ENCODE measurements at places on chromosomes 2 and 18.

GRCh38 chr2:69299772-69300516, 87.1 kb downstream of the GFPT1 start:
- DNase-seq: no peak

DNA sequence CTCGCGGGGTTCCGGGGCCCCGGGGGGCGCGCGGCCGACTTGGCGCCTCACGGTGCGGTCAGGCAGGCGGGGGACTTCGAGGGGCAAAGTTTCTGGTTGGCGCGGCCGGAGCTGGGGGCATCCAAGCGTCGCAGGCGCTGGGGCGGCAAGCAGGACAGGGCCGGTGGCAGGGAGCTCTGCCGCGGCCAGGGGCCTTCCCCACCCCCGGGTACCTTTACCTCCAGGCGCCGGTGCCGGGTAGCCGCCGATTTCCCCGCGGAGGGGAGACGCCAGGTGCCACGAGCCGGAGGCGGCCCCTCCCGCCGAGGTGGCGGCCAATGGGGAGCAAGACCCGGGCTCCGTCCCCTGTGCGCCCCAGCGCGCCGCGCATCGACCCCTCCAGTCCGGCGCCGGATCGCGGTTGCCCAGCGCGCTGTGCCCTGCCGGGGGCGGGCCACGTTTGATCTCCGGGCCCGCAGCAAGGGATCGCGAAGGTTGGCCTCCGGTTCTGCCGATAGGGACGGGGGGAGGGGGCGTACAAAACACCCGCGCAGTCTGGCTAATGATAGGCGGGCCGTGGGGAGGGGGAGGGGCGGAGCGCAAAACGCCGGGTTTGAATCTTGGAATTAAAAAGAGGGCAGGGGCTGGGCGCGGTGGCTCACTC, at the start of gene ST8SIA5:
Gene ST8SIA5 (minus strand): TSS at position 495 of the 643 bp plus-strand sequence. CDS start 545 bp downstream, outside the sequence.
- no peak for DNase-seq

- DNase-seq: no peak
These were observed 100.0 kb downstream of the TCF4 start for GRCh38 chr18:55487997-55488396.

DNA sequence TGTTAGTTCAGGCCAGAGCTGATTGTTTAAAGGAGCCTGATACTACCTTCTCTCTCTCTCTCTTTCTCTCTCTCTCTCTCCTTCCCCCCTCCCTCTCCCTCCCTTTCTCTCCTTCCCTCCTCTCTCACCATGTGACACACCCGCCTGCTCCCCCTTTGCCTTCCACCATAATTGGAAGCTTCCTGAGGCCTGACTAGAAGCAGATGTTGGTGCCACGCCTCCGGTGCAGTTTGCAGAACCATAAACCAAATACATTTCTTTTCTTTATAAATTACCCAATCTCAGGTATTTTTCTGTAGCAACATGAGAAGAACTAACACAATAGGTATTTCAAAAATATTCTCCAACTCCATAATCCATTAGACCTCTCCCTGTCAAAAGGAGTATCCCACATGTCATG, 62.4 kb downstream of the ANKRD62 start:
- no peak for DNase-seq

GRCh38 chr2:69366-70344, 23.4 kb upstream of the FAM110C start:
- DNase-seq: peak; percentile 58

GRCh38 chr2:222561151-222561550, 94.7 kb downstream of the FARSB start:
- DNase-seq: no peak

DNA sequence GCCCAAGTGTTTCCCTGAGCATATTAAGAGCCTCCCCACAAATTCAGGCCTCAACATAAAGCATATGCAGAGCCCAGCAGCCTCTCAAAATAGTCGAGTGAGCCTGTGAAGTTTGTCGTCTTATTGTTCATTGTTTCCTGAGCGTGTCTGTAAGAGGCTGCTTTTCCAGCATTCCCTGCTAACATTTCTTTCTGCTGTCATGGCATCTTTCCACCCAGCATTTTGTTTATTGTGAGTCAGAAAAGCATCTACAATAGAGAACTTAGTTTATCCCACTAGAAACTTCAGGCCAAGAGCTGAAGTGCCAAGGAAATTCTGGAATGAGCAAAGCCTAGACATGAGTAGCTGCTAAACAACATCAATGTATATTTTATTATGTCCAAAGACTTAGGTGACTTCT, 46.3 kb upstream of the STAM2 start:
- no peak for DNase-seq

DNA sequence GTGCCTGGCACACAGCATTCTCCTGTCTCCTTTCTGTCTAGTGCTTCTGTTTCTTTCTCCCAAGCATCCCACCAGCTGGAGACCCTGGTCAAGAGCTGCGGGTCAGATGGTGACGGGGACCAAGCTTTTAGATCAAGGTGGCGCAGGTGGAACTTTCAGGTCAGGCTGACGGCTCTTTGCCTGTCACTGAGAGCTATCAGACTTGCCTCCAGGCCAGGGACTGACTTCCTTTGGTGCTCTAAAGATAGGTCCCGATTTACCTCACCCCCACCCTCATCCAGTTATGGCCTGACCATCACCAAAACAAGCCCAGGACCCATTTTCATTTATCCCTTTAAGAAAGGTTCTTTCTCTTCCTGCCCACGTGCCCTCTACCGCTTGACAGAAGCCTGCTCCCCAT, 1.2 kb upstream of the EMILIN1 start:
- no peak for DNase-seq

GRCh38 chr2:107635883-107636282, 190.8 kb upstream of the RGPD4 start:
- no peak for DNase-seq

GRCh38 chr2:179850188-179850587, 11.2 kb downstream of the ZNF385B start:
- peak; percentile 24 for DNase-seq

GRCh38 chr2:204292439-204292838, 252.8 kb upstream of the PARD3B start:
- DNase-seq: no peak

- DNase-seq: peak; percentile 98
These were observed 56.4 kb downstream of the CRIM1 start for GRCh38 chr2:36411962-36412444.

DNA sequence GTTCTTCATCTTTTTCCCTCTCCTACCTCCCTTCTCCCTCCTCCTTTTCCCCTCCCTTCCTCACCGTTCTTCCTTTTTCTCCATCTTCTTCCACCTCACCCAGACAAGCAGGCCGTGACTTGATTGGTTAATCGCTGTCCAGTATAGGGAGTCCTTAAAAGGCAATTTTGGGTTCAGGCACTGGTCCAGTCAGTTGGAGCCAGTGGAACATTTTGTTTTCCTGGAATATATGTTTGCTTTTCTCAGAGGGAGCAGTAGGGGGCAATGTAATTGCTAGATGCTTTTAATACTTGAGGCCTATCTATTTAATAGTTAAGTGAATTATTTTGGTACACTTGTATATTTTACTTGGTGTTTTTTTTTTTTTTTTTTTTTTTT, 15.0 kb downstream of the ELAC1 start:
- peak; percentile 17 for DNase-seq

- no peak for DNase-seq
These were observed 89.7 kb downstream of the KCTD1 start for GRCh38 chr18:26458526-26459232.

GRCh38 chr2:155218292-155218924, 519.9 kb downstream of the KCNJ3 start:
- DNase-seq: no peak

DNA sequence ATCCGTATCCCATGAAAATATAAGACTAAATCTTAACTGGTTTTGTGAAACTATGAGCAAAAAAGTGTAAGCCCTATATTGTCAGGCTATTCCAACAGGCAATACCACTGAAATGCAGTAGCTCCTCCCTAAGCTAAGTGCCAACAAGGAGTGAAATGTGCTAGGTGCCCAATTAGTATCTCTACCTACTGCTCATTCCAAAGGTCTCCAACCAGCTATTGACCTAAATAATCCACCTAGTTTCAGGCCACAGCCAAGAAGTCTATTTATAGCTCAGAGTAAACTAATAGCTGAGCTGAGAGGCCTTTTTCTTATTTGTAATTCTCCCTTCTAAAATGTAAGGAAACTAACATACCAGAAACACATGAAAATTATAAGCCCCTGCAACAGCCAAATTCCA, 482.2 kb downstream of the DCC start:
- no peak for DNase-seq

DNA sequence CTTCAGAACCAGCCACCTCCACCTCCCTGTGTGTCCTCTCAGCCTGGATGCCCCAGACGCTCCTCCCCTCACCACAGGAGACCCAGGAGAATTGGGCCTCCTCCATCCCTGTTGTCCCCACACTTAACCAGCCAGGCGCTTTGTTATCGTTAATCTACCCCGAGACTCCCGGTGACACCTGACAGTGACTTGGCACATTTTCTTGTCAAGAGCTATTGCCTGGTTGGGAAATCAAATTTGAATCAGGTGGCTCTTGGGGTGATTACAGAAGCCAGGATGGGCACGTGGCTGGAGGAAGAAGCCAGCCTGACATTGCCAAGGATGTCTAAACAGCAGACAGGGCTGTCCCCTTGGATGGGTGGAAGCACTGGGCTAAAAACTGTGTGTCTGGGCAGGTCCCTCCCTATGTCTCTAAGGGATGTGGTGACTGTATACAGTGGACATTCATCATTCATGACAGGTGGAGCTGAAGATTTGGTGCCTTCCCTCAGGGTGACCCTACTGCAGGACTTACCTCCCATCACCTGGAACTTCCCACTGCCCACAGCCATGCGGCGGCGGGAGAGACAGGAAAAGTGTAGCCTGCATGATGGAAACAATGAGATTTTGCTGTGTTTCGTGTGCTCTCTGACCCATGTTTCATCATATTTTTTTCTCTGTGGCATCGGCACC, 157.2 kb upstream of the CAPN13 start:
- no peak for DNase-seq

- DNase-seq: no peak
These were observed 84.6 kb downstream of the SLC66A3 start for GRCh38 chr2:11239666-11240462.

GRCh38 chr18:77249569-77250500, at the start of gene GALR1:
GALR1 (plus strand) TSS chr18:77249848; CDS start chr18:77250549, 701 bp downstream.
- DNase-seq: no peak

GRCh38 chr18:1483385-1483784, 578.7 kb downstream of the ADCYAP1 start:
- DNase-seq: no peak

DNA sequence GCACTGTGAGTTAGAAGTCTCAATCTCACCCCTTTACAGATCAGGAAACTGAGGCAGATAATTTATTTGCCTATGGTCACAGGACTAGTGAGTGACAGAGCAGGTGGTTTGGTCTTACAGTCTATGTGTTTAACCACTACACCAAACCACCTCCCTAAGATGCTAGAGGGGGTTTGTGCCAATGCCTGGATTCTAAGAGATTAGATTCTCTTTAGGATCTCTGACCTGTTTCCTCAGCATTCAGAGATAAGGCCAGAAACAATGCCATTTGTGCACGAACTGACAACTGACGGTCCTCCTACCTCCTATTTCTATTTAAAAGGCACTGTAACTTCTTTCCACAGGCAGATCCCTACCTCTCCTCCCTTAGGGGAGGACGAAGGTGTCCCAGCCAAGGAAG, 2.3 kb upstream of the SLC20A1 start:
- no peak for DNase-seq

- DNase-seq: no peak
These were observed 900 bp downstream of the C18orf32 start for GRCh38 chr18:49486134-49486533.

- DNase-seq: no peak
These were observed 347.1 kb downstream of the TNS1 start for GRCh38 chr2:217655651-217656050.

GRCh38 chr2:181953881-181954537, 31.6 kb upstream of the PPP1R1C start:
- DNase-seq: peak; percentile 81

DNA sequence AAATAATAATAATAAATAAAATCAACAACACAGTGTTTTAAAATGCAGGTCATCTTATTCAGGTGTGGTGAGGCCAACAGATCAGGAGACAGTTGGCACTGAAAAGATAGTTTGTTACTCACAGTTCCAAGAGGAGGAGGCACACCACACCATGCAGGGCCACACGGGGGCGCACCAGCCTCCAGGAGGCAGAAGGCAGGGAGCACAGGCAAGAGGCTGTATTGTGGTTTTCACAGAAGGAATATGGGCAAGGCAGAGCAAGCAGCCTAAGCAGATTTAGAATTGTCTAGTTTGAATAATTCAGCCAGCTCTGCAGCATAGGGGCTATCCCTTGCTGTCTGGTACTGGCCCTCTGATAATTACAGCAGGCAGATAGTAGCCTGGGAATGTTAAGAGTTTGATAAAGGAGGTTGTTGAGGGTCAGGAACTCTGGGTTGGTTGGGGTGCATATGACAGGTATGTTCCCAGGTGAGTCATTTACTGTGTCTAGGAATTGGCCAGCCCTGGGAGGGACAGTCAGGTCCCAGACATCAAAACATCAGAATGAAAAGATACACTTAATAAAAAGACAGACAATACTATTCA, 31.3 kb downstream of the KIAA2012 start:
- peak; percentile 54 for DNase-seq

DNA sequence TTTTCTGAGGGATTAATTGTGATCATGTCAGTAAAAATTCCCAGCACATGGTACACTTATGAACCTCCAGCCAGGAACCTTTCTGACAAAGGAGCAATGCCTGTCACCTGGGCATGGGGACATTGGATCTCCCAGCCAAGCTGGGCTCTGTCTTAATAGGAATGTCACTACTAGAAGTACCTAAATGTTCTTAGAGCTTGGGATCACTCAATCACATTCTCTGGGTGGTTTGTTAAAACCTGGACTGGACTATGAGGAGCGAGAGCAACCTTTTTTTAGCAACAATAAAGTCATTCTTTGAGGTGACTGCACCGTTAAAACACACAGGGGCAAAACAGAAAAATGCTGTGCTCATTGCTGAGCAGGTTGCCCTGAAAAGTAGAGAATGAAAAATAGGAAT, 6.4 kb upstream of the PPP1CB start:
- DNase-seq: no peak

GRCh38 chr2:241726459-241726858, 8.0 kb upstream of the D2HGDH start:
- no peak for DNase-seq

DNA sequence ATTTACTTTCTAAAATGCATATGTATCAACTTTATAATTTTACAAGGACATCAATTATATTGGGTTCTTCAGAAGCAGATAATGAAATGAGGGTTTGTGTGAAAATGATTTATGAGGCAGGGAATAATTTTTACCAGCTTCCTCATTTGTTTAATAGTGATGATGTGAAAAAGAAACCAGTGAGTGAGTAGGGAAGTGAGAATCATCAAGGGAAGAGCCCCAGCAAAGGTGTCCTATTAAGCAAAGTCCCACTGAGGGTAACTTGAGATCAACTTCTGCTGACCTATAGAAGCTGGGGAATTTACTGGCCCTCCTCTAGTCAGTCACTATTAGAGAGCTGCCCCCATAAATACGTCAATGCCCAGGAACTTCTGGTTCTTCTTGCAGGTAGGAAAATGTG, 266.8 kb upstream of the LYPD1 start:
- DNase-seq: no peak
